AG08395 (cell line): ENCODE measurements at places on chromosomes 5 and 9.
A peak's percentile ranks its signal among the peaks of the same experiment; 100 is the strongest.

- DNase-seq: peak; percentile 69
Measured at GRCh38 chr5:169581580-169582227, 1.9 kb upstream of the SPDL1 start.

DNA sequence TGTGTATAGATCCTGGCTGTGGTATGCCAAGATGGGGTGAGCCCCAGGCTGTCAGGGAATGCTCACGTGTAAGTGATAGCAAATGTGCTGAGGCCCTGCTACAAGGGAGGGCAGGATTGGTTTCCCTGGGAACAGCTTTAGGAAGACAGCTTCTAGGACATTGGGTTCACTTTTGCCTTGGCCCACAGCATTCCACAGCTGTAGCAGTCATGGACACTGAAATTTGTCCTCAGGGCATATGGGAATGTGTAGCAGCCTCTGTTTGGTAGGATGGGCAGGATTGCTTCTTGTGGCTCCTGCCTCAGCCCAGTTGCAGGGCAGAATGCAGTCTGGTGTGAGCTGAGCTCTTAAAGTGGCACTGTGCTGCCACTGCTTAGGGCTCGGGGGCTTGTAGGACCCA lies 1061.7 kb upstream of the WWC1 start:
- DNase-seq: no peak

DNA sequence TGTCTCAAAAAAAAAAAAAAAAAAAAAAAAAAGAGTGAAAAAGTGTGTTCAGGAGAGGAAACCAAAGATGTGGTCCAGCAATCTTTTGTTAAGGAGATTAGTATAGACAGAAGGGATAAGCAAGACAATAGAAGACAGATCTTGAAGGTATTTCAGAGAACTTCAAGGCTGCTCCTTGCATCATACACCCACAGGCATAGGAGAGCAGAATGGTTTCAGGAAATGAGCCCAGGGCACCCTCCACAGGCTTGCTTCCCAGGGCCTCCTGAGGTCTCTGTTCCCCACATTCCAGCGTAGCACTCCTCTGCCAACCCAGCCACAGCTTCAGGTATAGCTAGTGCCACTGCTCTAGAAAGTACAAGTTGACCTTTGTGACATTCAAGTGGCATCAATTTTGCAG lies 65.8 kb downstream of the FSTL4 start:
- no peak for DNase-seq

DNA sequence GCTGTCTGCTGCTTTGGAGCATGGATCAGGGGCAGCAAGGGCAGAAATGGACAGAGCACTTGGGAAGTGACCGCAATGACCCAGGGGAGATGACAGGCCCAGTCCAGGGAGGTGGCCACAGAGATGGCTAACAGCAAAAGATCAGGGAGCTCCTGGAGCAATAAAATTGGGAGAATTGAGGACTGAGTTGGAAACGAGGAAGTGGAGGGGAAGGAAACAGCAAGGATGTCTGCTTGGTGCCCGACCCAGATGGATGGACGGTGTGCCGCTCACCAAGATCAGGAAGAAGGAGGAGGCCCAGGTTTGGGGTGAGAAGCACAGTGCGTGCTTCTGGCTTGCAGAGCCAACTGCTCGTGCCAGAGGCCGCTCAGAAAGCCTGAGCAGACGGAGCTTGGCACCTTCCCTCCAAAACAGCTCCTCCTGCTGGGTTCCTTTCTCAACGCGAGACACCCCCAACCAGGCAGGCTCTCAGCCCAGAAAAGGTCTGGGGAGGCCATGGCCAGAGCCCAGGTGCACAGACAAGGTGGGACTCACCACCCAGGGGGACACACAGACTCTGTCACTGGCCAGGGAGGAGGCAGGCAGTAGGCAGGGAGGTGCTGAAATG lies 1.7 kb upstream of the SLC34A1 start:
- peak; percentile 30 for DNase-seq

DNA sequence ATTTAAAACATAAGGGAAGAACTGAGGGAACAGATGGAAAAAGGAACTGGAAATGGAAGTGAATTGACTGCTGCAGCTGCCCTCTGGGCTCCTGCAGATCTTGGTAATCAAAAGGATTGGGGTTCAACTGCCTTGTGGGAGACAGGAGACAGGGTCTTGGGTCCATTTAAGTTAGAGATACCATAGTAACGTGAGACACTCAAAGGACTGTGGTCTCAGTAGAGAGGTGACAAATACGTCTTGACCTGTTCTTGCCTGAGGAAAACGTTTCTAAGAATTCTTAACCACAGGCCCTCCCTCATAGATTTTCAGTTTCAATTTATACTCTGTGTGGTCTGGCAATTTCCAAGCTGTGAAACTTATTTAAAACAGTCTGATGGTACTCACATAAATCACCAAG lies 100.8 kb upstream of the DHFR start:
- no peak for DNase-seq

- no peak for DNase-seq
Measured at GRCh38 chr9:103867886-103868285, 226.2 kb upstream of the SMC2 start.
